ENCODE measurements at places on chromosomes 7 and 10.

- no peak for DNase-seq
Measured at GRCh38 chr10:87575851-87576250, 71.2 kb downstream of the MINPP1 start.

DNA sequence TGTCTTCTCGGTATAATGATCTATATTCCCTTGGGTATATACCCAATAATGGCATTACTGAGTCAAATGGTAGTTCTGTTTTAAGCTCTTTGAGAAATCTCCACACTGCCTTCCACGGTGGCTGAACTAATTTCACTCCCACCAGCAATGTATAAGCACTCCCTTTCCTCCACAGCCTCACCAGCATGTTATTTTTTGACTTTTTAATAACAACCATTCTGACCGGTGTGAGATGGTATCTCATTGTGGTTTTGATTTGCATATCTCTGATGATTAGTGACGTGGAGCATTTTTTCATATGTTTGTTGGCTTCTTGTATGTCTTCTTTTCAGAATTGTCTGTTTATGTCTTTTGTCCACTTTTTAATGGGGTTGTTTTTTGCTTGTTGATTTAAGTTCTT, 33.6 kb downstream of the KIAA1217 start:
- no peak for DNase-seq

- DNase-seq, result no peak
Measured at GRCh38 chr10:30185916-30186315, 126.5 kb upstream of the JCAD start.

DNA sequence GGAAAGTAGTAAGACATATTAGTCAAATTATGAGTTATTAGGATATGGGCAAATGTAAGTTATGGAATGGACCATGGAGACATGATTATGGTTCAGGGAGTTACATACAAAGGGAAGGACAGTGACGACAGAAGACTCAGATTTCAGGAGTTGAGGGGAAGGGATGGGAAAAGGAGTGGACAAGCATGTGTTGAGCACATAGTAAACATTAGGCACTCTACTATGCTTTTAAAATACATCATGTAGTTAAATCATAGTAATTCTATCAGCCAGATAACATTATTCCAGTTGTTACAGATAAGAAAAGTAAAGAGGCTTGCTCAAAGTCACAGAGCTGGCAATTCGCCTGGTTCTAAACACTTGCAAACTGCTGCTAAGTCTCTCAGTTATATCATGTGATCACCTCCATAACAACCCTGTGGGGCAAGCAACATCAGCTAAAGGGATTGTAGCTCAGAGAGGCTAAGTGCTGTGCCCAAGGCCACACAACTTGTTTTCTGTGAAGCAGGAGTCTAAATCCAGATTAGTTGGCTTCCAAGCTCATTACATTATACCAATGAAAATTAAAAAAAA, 115.2 kb upstream of the MDFIC start:
- DNase-seq, result no peak

- DNase-seq, result no peak
Measured at GRCh38 chr10:129844216-129844766, 119.8 kb downstream of the EBF3 start.

DNA sequence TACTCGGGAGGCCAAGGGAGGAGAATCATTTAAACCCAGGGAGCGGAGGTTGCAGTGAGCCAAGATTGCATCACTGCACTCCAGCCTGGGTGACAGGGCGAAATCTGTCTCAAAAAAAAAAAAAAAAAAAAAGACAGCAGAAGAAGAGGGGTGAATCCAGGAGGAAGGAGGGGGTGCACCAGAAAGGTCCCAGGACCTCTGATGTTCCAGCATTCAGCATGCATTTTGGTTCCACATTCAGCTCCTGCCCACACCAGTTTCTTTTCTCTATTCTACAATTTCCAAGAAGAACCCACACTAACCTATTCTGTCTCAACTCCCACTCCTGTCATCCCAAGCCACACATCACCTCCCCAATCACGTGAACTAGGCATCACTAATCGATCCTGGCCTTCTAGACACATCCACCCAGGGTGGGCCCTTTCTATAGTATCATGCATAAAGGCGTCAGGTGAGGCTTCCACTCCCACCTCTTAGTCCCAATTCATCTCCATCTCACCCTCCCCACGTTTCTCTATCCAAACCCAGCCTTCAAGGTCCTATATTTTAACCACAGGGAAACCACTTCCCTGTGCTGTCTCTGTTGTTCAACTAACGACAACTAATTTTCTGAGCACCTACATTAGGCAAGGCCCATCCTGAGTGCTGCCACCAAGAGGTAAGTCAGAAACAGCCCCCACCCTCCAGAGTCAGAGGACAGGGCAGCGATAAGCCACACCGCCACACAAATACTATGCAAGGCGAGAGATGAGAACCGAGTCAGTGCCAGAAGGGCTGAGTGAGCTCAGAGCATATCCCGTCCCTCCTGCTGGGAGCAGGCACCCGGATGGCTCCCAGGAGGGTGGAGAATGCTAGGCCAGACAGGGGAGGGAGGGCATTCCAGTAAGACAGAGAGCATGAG, 2.2 kb downstream of the ANXA11 start:
- DNase-seq, result peak; percentile 86

DNA sequence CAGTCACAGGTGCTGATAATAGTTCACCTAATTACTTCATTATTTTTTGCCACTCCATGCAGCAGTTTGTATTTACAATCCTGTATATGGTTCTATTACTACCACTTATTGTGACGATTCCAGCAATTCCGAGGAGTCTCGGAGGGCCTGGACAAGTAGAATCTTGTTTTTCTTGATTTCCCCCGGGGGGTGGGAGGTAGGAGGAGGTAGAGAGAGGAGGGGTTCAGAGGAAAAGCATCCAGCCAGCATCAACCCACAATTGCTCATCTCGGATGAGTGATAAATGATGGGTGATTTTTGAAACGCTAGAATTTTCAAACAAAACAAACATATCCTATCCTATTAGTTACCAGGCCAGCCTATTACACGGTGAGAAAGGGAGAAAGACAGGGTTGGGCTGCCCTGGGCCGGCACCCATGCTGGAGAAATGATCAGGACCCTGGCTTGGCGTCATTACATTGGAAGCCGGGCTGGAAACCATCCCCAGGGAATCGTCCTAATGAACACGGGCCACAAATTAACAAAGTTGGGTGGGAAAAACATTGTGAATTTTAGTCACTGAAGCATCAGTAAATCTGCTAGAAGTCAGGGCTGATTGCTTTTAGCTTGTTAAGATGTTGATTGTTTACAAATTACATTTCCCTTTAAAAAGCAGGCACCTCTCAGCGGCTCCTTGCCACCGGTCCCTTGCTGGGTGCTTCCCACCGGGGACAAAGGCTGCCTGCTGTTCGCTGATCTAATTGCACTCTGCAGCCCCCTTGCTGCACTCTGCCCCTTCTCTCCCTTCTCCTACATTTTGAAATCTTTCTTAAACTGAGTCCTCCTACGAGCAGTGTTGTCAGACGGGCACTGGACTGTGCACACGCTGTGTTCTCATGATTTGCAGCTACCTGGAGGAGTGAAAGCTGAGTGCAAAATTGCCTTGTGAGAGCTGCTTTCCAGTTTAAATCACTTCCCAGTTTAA, 95.5 kb downstream of the FAM204A start:
- no peak for DNase-seq

DNA sequence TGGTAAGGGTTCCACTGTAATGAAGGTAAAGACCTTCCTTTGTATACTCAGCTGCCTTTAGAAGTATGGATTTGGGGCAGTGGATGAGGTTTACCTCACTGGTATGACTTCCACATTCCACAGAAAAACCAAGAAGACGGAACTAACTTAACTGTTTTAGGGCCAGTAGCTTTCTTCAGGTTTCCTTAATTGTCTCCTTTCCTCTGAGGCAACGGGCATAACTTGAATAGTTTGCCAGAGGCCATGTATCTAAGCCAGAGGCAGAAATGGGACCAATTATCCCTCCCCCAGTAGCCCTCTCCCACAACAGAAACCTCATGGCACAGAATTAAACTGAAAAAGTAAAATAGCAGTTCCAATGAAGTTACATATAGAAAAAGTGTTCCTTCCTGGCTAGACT, 281.7 kb downstream of the PHTF2 start:
- no peak for DNase-seq

DNA sequence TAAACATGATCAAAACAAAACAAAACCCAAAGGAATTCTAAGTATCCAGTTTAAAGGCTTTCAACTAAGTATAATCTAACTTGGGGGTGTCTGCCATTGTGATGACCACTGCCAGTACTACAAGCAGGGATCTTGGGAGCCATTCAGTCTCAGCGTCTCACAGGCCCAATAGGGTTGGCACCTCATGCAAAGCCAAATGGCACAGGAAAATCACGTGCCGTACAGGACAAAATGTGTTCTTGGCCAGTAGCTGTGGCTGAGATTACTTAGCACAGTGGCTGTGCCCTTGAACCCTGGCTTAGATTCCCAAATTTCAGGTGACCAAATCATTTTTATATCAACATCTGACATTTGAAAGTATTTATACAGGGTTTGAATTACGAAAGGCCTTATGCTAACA, 50.0 kb downstream of the DLD start:
- no peak for DNase-seq

- DNase-seq, result no peak
Measured at GRCh38 chr7:79770063-79770462, 316.6 kb upstream of the MAGI2 start.

- DNase-seq, result no peak
Measured at GRCh38 chr10:6267941-6268340, 65.2 kb downstream of the PFKFB3 start.

GRCh38 chr10:102517553-102517952, 13.8 kb downstream of the SUFU start:
- DNase-seq, result no peak

GRCh38 chr7:28587211-28587610, 174.9 kb downstream of the CREB5 start:
- no peak for DNase-seq

DNA sequence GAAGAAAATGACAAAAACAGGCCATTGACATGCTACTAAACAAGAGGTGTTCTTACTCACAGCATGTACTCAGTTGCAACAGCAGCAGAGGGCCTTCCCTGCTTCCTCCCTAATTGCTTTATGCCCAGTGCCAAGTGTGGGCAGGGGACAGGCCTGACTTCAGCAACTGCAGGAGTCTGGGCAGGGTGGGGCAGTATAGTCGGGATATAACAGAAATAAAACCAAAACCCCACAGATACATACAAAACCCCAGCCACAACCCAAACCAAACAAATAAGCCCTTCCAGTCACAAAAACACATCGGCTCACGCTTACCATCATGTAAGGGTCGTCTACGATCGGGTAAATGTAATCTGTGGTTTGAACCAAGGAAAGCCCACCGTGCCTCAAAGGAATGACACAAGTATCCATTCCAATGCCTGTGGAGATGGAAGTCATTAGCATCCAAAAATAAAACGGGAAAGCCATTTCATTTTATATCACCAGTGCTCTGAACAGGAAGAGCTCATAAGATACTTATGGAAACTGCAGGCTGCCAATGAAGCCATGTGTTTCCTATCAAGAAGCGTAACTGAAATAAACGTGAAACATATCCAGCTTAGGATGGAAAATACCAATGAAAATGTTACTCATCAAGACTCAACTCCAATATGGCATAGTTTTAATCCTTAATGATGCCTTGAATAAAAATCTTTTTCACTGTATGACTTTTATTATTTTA, 9.5 kb downstream of the SEPHS1 start:
- DNase-seq, result no peak

GRCh38 chr10:131159771-131160170, 151.8 kb downstream of the TCERG1L start:
- no peak for DNase-seq

GRCh38 chr10:93992400-93993030, 1.2 kb upstream of the PLCE1 start:
- DNase-seq, result no peak

DNA sequence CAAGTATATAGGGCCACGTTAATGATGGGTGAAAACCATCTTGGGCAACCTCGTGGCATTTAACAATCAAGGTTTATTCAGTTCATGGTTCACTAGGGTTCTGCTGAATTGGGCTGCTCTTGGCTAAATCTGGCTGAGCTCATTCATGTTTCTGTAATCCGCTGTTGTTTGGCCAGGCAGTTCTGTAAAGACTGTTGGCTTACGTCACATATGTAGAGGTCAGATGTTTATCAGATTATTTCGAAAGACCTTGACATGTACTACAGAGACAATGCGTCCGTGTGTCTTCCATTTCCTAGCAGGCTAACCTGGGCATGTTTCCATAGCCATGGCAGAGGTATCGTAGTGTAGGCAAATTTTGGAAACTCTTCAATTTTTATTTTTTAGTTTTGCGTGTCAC, 190.0 kb upstream of the ZWINT start:
- DNase-seq, result no peak

DNA sequence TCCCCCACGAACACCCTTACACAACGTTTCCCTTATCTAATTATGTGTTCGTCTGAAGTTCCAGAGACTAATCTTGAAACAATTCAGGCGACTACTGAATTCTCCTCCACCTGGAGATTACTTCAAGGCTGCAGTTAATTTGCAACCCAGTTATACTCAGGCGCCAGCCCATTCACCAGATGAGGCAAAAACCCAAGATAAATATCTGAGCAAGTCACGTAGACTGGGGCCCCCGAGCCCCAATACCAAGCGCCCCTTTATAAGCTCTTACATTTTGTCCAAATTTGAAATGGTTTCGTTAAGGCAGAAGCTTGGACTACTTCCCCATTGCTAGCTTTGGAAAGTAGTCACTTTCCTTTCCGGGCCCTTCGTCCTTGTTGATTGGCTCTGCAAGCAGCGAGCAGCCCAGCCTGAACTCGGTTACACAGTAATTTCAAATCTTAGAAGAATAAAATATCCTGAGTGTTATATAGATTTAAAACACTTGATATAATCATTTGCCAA, 1.2 kb downstream of the TPK1 start:
- peak; percentile 54 for DNase-seq

DNA sequence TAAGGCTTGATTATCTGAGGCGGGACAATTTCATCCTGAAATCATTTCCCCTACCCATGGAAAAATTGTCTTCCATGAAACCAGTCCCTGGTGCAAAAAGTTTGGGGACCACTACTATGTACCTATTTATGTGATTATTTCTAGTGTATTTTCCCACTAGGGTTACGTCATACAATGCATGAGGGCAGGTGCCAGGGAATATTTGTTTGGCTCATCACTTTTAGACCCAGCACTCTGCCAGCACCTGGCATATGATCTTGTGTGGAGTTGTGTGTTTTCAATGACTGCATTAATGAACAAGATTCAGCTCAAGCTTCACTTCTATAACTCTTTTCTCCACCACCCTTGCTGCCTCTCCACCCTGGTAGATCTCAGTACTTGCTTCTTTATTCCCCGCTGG, 73.3 kb upstream of the TNKS2 start:
- DNase-seq, result no peak

- DNase-seq, result no peak
Measured at GRCh38 chr7:23055582-23056178, 41.8 kb upstream of the HYCC1 start.

GRCh38 chr10:80686734-80687475, 149.2 kb downstream of the SH2D4B start:
- no peak for DNase-seq

GRCh38 chr7:26331113-26331512, 39.5 kb downstream of the SNX10 start:
- DNase-seq, result no peak

- no peak for DNase-seq
Measured at GRCh38 chr10:91190876-91191583, 29.4 kb upstream of the PCGF5 start.
